Suprapubic skin (tissue), 4 donors: ENCODE measurements at places on chromosomes 3 and 15. TPM values are rescaled to one million over a fixed set of nuclear protein-coding genes. Genes with fewer than 3 reads are reported as not detected.

The SNX22 gene
- total RNA-seq: 0.19 TPM

The NPAP1 gene
- total RNA-seq: not detected

The CKMT1B gene
- total RNA-seq: 44.9 TPM

The ALS2CL gene
- 132 TPM for total RNA-seq

DNA sequence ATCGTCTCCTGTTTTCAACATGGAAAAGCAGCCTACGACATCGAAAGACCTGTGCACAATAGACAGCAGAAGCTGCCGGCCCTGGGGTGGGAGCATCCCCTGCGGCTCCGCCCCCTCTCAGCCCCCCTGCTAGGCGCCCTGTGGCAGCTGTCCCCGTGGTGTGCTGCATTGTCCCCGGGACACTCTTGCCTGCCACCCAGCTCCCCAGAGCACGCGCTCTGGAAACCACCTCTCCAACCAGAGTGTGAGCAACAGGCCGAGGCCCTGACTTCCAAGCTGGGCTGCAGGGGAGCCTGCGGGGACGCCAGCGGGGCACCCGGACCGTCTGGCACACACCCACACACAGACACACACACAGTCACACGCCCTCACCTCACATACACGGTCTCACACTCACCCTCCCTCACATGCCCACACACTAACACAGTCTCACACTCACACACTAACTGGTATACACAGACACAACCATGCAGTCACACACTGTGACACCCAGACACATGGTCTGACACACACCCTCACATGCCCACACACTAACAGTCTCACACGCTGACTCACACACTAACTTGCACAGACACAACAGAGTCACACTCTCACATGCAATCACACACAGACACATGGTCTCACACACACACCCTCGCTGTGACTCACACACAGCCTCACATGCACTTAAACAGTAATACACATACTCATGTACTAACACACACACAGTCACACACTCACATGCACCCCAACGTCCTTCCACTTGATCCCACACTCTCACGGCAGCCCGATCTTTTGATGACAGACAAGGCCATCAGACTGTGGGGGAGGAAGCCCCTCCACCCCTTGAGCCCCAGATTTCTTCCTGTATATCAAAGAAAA is 94.7 kb downstream of the OCA2 start:
- no peaks in the 10 kb centered on the region for H3K36me3 ChIP-seq
- no peak overlapping the region for H3K4me3 ChIP-seq
- no peaks in the 10 kb centered on the region for H3K4me1 ChIP-seq
- no peaks in the 10 kb centered on the region for H3K27me3 ChIP-seq
- no peak overlapping the region for H3K27ac ChIP-seq

GRCh38 chr3:126827121-126827520 is 123.1 kb downstream of the CHCHD6 start:
- H3K27ac ChIP-seq: no peak overlapping the region
- H3K36me3 ChIP-seq: no peaks in the 10 kb centered on the region
- H3K4me1 ChIP-seq: no peaks in the 10 kb centered on the region
- DNase-seq: no peak
- H3K27me3 ChIP-seq: no peaks in the 10 kb centered on the region

- peak overlapping the region; percentile 64 for H3K4me3 ChIP-seq
- peaks cover 32% of the 10 kb centered on the region for H3K27me3 ChIP-seq
- H3K27ac ChIP-seq: no peak overlapping the region
These were observed 882 bp downstream of the CADM2 start for GRCh38 chr3:84959470-84960271.

DNA sequence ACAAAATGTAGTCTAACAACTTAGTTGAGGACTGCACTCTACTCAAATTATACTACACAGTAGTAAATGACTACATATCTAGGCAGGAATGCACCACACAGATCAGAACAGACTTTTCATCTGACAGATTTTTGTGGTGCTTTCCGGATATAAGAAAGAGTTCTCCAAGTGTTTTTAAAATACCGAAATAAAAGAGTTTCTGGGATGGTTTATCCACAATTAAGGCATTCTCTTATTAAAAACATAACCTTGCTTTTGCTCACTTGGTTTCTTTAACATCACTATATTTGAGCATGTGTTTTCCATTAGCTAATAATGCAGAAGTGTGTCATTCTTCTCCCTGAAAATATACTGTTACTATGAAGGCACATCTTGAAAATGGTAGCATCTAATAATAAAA is 132.9 kb downstream of the MAGI1 start:
- H3K27me3 ChIP-seq: no peaks in the 10 kb centered on the region
- H3K4me1 ChIP-seq: peaks cover 17% of the 10 kb centered on the region
- no peaks in the 10 kb centered on the region for H3K36me3 ChIP-seq

DNA sequence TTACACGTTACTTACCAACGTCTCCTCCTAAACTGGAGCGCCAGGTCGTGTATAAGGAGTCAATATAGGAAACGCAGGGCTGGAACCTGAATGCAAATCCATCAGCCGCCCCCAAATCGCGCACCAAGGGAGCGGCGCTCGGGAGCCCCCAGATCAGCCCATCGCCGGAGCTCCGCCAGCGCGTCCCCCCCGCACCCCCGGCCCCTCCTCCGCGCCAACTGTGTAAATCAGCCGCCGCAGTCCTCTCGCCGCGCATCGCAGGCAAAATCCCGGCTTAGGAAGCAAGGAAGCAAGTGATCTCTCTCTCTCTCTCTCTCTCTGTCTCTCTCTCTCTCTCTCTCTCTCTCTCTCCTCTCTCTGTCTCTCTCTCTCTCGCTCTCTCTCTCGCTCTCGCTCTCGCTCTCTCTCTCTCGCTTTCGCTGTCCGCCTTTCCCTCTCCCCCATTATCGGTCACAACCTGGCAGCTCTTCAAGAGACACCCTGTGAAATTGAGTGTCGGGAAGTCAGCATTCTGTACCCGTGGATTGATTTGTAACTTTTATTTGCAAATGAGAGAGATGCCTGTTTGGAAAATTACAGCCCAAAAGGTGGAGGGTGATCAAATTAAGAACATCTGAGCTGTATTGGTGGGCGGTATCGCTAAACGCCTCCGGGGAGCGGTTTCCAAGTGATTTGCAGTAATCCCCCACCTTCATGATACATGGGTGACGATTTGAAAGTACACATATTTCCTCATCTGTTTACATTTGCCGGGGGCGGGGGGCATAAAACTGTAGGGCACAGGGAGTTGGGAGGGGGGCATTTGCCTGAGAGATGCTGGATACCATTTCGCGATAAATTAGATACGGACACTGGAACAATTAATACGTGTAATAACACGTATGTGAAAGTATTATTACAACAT is 645 bp upstream of the SLITRK3 start:
- DNase-seq: no peak
- no peaks in the 10 kb centered on the region for H3K36me3 ChIP-seq
- H3K27ac ChIP-seq: no peak overlapping the region
- peaks cover 79% of the 10 kb centered on the region for H3K27me3 ChIP-seq
- H3K4me3 ChIP-seq: peak overlapping the region; percentile 46

GRCh38 chr3:63908081-63908736 is 4.0 kb downstream of the SCAANT1 start:
- H3K27ac ChIP-seq: no peak overlapping the region
- no peak for DNase-seq
- no peaks in the 10 kb centered on the region for H3K27me3 ChIP-seq

GRCh38 chr3:37763309-37763708 is 98.4 kb upstream of the CTDSPL start:
- H3K27ac ChIP-seq: no peak overlapping the region
- no peaks in the 10 kb centered on the region for H3K27me3 ChIP-seq
- no peaks in the 10 kb centered on the region for H3K36me3 ChIP-seq
- DNase-seq: no peak
- peaks cover 15% of the 10 kb centered on the region for H3K4me1 ChIP-seq
- no peak overlapping the region for H3K4me3 ChIP-seq

- H3K36me3 ChIP-seq: no peaks in the 10 kb centered on the region
- H3K27ac ChIP-seq: no peak overlapping the region
- no peaks in the 10 kb centered on the region for H3K27me3 ChIP-seq
- DNase-seq: no peak
- H3K4me1 ChIP-seq: no peaks in the 10 kb centered on the region
These were observed 124.0 kb downstream of the ADAMTS9 start for GRCh38 chr3:64563751-64564150.

GRCh38 chr3:113297841-113298240 is 86.5 kb downstream of the BOC start:
- no peaks in the 10 kb centered on the region for H3K36me3 ChIP-seq
- H3K27ac ChIP-seq: no peak overlapping the region
- H3K27me3 ChIP-seq: no peaks in the 10 kb centered on the region
- H3K4me3 ChIP-seq: no peak overlapping the region
- no peak for DNase-seq
- H3K4me1 ChIP-seq: no peaks in the 10 kb centered on the region

- H3K36me3 ChIP-seq: no peaks in the 10 kb centered on the region
- H3K27me3 ChIP-seq: peaks cover 28% of the 10 kb centered on the region
- DNase-seq: no peak
- no peak overlapping the region for H3K4me3 ChIP-seq
These were observed 30.3 kb downstream of the MOBP start for GRCh38 chr3:39497753-39498152.

- peaks cover 13% of the 10 kb centered on the region for H3K4me1 ChIP-seq
- H3K27me3 ChIP-seq: peaks cover 17% of the 10 kb centered on the region
- no peak for DNase-seq
- H3K36me3 ChIP-seq: no peaks in the 10 kb centered on the region
- no peak overlapping the region for H3K27ac ChIP-seq
These were observed 14.9 kb upstream of the GP9 start for GRCh38 chr3:129045675-129046036.

DNA sequence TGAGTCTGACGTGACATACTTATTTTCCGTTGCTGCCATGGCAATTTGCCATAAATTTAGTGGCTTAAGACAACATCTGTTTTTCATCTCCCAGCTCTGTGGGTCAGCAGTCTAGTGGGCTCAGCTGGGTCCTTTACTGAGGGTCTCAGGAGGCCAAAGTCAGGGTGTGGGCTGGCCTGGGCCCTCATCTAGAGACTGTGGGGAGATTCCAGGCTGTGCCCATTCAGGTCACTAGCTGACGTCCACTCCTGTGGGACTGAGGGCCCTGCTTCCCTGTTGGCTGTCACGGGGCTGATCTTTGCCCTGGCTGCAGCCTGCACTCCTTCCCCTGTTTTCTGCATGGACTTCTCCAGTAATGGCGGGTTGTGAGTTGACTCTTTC is 19.1 kb downstream of the FGD5 start:
- H3K36me3 ChIP-seq: no peaks in the 10 kb centered on the region
- H3K27ac ChIP-seq: peak overlapping the region; percentile 16
- peaks cover 3% of the 10 kb centered on the region for H3K27me3 ChIP-seq
- H3K4me3 ChIP-seq: no peak overlapping the region
- no peak for DNase-seq

GRCh38 chr15:89205991-89206585 is 15.3 kb downstream of the RLBP1 start:
- H3K27ac ChIP-seq: no peak overlapping the region
- H3K36me3 ChIP-seq: no peaks in the 10 kb centered on the region
- no peaks in the 10 kb centered on the region for H3K27me3 ChIP-seq
- DNase-seq: no peak

GRCh38 chr15:79474252-79474651 is 42.1 kb downstream of the MINAR1 start:
- H3K27ac ChIP-seq: no peak overlapping the region
- DNase-seq: no peak

GRCh38 chr3:43862992-43863805 is 172.5 kb downstream of the ABHD5 start:
- no peaks in the 10 kb centered on the region for H3K4me1 ChIP-seq
- no peak overlapping the region for H3K27ac ChIP-seq
- H3K36me3 ChIP-seq: no peaks in the 10 kb centered on the region
- no peak overlapping the region for H3K4me3 ChIP-seq

- DNase-seq: no peak
- H3K27me3 ChIP-seq: no peaks in the 10 kb centered on the region
- no peak overlapping the region for H3K27ac ChIP-seq
- no peaks in the 10 kb centered on the region for H3K4me1 ChIP-seq
- no peak overlapping the region for H3K4me3 ChIP-seq
- H3K36me3 ChIP-seq: no peaks in the 10 kb centered on the region
These were observed 22.2 kb upstream of the ZNF710 start for GRCh38 chr15:89978914-89979313.

DNA sequence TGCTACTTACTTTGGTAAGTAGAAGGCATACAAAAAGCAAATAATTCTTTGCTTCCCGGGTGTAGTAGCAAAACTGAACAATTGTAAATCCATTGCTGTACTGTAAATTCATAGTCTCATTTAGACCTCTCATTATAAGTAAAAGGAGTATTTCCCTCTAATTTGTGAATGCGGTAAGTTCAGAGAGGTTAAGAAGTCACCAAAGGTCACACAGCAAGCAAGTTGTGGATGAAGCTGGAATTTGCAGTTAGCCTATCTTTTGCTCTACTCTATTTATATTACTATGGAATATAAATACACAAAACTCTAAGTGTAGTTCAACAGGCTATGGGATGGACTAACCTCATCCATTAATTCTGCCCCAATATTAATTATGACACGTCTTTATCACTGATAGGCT is 508.3 kb downstream of the MCTP2 start:
- H3K27me3 ChIP-seq: no peaks in the 10 kb centered on the region
- DNase-seq: no peak
- H3K36me3 ChIP-seq: no peaks in the 10 kb centered on the region
- no peaks in the 10 kb centered on the region for H3K4me1 ChIP-seq
- H3K4me3 ChIP-seq: no peak overlapping the region

DNA sequence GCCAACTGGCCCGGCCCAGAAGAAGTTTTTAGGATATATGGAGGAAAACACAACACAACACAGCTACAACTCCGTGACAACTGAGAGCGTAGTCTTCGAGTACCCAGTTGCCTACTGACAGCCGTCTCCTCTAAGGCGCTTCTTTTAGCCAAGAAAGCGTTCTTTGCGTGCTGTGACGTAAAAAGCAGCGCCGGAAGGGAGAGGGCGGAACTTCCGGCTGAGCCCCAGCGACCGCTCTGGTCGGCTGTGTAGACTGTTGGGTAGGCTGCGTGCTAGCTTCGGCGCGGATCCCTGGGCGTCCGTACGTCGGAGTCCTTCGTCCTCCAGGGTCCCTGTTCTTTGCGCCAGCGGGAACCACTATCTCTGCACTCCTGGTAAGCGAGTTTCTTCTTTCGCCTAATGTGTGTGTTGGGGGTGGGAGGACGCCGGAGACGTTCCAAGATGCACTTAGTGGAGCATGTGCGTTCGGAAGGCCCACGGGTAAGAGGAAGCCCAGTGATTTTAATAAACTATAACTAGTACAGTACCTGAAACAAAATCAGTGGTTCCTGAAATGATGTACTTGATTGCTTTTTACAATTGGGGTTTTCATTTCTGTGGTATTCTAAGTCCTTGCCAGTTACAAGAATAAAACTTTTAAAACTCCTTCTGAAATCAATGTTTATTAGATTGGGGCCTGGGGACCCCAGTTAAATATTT is at the start of gene TRMT10C:
Gene TRMT10C, plus strand, starts transcription at position 239 of the 699 bp plus-strand sequence. CDS start 2,914 bp downstream, outside the sequence.
- H3K4me1 ChIP-seq: peaks cover 11% of the 10 kb centered on the region
- H3K4me3 ChIP-seq: peak within 1 kb of the TSS; percentile 72
- peak; percentile 95 for DNase-seq
- peaks cover 15% of the 10 kb centered on the region for H3K27me3 ChIP-seq
